ENCODE measurements at places on chromosomes 2 and 18.

DNA sequence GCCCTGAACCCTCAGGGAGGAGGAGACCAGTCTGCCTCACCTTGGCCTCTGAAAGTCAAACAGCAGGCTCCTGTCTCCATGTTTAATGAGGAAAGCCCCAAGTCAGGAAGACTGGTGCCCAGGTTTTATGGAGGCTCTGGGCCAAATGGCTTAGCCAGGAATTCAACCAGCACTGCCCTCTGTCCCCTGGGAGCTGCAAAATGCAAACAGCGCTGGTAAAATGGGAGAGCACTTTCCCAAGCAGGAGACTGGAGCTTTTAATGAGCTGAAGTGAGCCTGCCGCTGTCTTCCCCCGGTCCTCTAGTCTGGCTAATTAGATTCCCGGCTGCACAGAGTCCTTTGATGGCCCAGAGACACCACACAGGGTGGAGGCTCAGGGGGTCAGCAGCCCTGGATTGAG is 276.0 kb upstream of the TRIB2 start:
- no peak for DNase-seq

GRCh38 chr2:46776687-46777327 is 138.8 kb downstream of the MCFD2 start:
- DNase-seq: peak; percentile 58

- no peak for DNase-seq
Observed at GRCh38 chr2:67399831-67400489, 2.8 kb downstream of the ETAA1 start.

- peak; percentile 13 for DNase-seq
Observed at GRCh38 chr2:33073018-33073417, 126.3 kb downstream of the LTBP1 start.

- DNase-seq: no peak
Observed at GRCh38 chr2:153101187-153101586, 377.4 kb downstream of the RPRM start.

DNA sequence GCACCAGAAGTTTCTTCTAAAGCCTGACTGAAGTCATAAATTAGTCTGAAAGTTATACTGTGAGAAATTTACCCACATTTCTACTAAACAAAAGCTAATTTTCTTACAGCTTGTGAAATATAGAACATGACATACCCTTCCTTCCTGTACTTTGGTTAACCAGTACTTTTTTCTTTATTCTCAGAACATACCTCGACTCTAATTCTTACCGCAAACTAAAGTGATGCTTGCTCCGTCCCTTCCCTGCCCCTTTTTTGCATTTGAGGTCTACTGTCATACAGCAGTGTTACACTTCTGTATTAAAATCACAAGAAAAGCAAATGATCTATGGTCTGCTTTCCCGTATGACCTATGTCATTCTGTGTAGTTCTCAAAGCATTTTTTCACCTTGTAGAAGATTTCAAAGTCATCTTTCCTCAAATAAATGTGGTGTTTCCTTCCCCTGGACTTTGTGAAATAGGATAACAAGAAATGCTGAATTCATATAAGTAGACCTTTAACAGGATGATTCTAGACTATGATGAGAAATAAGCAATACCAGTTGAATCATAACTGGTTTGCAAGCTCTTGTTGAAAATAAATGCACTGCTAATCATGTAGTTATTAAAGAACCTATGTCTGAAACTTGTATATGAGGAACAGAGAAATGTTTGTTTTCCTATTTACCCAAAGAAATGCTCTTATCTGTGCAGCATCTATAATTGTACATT is 30.4 kb downstream of the CYTIP start:
- no peak for DNase-seq

- DNase-seq: no peak
Observed at GRCh38 chr2:99561804-99562203, 72.0 kb upstream of the REV1 start.

- DNase-seq: peak; percentile 59
Observed at GRCh38 chr2:12684471-12684936, 32.2 kb upstream of the TRIB2 start.

GRCh38 chr2:127051116-127052056 is 55.6 kb downstream of the BIN1 start:
- no peak for DNase-seq

GRCh38 chr18:10169814-10170213 is 256.0 kb downstream of the VAPA start:
- no peak for DNase-seq

GRCh38 chr2:194915485-194915884 is 741.5 kb upstream of the SLC39A10 start:
- DNase-seq: no peak

DNA sequence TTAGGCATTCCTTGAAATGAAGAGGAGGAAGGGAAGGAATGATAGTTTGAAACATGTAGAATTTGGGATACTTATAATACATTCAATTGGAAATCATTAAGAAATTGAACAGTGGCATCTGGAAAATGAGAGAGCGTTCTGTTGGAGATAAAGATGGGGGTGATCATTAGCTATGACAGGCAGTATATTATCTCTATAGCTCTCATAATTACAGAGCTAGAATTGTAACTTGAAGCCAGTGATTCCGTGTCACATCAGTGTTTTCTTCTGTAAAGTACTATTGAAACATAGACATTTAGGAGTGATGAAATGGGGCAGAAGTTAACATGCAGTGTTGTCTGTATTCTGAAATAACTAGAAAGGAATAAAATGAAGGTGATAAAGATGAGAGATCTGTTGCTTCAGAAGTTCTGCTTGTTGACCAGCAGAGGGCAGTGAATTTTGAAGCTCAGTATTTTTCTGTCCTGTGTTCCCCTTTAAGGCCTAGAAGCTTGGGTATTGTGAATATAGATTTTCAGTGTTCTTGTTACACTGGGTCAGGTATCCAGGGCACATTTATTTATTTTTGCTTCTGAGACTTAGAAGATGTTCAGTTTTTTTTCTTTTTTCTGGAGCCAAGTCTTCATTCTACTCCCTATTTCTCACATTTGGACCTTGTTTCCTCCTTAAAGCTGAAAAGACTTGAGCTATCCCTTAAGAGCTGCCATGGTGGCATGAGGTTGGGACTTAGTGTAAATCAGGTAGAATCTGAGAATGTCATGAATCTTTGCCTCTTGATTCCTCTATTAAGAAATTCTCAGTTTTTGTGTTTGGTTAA is 157.4 kb downstream of the TAF4B start:
- peak; percentile 36 for DNase-seq

GRCh38 chr18:54217624-54218023 is 6.8 kb downstream of the MBD2 start:
- no peak for DNase-seq

DNA sequence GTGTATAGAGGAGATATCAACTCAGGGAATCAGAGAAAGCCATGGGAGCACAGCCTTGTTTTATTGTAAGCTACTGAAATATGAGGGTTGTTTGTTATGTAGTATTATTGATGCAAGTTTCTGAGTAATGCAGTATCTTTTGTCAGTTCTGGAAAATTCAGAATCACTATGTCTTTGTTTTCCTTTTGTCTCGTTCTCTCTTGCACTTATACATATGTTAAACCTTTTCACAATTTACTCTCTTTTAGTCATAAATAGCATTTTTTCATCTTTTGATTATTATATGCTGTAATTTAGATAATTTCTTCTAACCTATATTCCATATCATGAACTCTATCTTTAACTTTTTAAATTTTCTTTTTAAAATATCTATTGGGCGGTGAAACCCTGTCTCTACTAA is 85.0 kb upstream of the COL3A1 start:
- DNase-seq: no peak

DNA sequence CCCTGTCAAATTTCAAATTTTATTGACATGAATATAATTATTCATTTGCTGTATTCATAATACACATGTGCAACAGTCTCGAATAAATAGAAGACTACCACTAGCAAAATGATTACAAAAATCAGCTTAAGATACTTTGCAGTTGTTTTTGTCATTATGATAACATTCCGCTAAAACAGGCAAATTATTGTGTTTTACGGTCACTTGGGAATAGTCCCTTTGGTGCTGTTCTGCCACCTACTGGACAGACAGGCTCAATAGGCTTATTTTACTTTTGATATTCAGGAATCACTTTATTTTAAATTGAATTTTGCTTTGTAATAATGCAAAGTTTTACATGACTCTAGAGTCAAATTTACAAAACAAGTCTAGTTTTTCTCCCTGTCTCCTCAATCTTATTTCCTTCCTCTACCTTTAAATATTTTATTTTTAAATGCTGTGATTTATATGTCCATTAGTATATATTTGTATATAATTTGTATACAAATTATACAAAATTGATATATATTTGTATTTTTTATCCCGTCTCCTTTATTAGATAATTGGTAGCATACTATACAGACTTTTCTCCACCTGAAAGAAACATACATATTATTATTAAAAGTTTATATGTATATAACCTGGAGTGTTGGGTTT is 456.3 kb downstream of the DLGAP1 start:
- DNase-seq: peak; percentile 29

- DNase-seq: no peak
Observed at GRCh38 chr2:197209246-197209645, 101.3 kb downstream of the ANKRD44 start.

DNA sequence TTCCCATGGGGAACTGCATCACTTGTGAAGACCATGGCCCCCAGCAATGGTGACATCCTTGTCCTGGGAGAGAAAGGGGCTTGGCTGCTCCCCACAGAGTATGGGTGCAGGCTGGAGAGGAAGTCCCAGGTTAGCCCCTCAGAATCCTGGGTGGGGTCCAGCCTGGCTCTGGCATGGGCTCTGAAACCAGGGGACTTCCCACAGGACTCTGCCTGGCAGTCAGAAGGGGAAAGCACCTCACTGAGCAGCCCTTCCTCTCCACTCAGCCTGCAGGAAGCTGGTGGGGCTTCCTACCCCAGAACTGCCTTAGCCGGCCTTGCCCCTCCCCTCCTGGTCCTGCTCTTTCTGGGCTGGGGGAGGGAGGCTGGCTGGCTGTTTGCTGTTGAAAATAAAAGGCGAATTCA is 3.7 kb downstream of the NEURL3 start:
- no peak for DNase-seq

- no peak for DNase-seq
Observed at GRCh38 chr18:3966642-3967358, 488.3 kb downstream of the DLGAP1 start.

GRCh38 chr18:77234504-77235365 is 14.9 kb upstream of the GALR1 start:
- no peak for DNase-seq

DNA sequence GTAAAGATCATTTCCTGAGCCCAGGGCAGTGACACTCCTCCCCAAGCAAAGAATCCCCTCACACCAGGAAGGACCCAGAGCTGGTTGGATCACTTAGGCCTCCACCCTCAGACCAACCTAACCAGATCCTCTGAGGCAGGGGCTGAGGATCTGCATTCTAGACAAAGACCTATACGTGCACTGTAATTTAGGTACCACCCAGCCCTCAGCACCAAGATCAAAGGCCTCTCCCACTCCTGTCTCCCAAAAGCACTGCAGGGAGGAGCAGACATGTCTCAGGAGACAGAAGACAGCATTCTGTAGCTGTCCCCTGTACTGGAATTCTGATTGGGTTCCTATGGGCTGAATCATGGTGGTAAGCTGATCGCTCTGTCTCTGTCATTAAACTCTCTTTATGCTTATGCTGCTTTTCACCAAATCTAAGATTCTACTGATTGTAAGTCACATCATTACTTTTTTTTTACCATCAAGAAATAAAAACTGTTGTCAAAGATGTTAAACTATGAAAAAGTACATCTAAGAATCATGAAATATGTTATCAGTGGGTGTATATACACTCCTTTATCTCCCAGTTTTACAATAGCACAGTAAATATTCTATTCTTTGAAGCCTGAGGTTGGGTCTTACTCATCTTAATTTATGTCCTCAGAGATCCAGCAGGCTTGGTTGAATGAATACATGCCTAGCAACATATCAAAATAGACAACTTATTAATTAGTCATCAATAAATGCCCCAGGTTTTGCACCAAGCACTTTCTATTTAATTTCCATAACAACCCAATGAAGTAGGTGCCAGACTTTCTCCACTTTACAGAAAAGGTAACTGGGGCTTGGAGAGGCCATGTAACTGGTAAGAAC is 28.3 kb downstream of the MCFD2 start:
- no peak for DNase-seq

DNA sequence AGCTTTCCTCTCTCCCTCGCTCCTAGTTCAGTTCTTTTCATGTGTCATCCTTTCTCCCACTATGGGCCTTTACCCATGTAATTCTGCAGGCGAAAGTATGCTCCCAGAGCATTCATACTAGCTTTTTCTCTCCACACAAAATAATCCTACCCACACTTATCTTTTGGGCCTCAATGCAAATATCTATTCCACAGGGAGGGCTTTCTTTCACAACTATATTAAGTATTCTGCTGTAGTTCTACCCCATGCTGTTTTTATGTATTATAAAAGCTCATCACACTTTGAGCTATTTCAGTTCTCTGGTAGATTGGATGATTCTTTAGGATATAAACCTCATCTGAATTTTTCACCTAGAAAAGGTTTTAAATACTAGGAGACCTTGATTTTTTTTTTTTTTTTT is 774.6 kb upstream of the CRIM1 start:
- DNase-seq: no peak

DNA sequence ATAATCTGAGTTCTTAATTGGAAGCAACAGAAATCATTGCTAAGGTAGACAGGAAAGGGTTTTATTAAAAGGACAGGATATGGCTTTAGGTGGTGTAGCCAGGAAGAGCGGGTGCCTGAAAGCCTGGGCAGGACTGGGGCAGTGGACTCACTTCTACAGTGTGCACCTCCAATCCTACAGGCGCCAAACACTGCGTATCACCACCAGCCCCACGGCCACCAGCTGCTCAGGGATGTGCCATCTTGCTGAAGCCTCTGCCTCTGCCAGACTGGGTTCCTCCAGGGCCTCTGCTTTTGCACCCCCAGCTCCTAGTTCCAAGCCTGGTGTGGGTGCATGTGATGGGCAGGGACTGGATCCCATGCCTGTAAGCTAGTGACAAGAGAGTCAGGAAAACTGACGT is 29.7 kb upstream of the DPYSL5 start:
- no peak for DNase-seq

DNA sequence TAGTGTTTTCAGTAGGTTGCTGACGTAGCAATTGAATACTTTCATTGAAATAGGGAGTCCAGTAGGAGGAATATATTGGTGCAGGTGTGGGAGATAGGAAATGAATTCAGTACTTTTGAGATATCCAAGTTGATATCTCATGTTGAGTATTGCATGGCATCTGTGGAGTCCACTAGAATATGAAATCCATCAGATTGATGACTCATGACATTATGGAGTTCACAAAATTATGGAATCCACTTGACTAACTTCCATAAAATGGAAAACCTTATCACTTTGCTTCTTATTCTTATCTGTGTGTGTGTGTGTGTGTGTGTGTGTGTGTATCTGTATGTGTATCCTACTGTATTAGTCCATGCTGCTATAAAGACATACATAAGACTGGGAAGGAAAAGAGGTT is 513.5 kb upstream of the ZEB2 start:
- DNase-seq: no peak

GRCh38 chr2:216992056-216992675 is 132.3 kb upstream of the TNP1 start:
- no peak for DNase-seq

DNA sequence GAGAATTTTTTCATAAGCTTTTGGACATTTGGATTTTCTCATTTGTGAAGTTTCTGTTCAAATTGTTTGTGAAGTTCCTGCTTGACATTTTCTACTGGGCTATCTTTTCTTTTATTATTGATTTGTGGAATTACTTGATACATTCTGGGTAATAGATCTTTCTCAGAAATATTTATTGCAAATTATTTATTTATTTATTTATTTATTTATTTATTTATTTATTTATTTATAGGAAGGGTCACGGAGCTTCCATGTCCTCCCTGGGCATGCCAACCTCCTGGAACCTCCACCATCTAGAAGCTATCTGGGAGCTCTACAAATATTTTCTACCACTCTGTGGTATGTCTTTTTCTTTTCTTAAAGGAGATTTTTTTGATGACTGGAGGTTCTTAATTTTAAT is 25.7 kb upstream of the SERPINB7 start:
- DNase-seq: no peak

- no peak for DNase-seq
Observed at GRCh38 chr2:222743251-222743812, 71.9 kb downstream of the MOGAT1 start.

All from RWPE1 (cell line).